Body of pancreas (tissue), 4 donors: ENCODE measurements at places on chromosomes 2 and 18.

GRCh38 chr2:168566974-168567665 lies 111.0 kb downstream of the CERS6 start:
- H3K36me3 ChIP-seq: no peaks in the 10 kb centered on the region
- H3K4me1 ChIP-seq: peaks cover 5% of the 10 kb centered on the region
- no peak overlapping the region for H3K4me3 ChIP-seq
- no peaks in the 10 kb centered on the region for H3K27me3 ChIP-seq
- DNase-seq: no peak

GRCh38 chr2:157786663-157787363 lies 89.3 kb downstream of the ACVR1 start:
- no peak for DNase-seq
- H3K27me3 ChIP-seq: no peaks in the 10 kb centered on the region
- peaks cover 69% of the 10 kb centered on the region for H3K4me1 ChIP-seq
- no peaks in the 10 kb centered on the region for H3K36me3 ChIP-seq
- H3K27ac ChIP-seq: no peak overlapping the region

DNA sequence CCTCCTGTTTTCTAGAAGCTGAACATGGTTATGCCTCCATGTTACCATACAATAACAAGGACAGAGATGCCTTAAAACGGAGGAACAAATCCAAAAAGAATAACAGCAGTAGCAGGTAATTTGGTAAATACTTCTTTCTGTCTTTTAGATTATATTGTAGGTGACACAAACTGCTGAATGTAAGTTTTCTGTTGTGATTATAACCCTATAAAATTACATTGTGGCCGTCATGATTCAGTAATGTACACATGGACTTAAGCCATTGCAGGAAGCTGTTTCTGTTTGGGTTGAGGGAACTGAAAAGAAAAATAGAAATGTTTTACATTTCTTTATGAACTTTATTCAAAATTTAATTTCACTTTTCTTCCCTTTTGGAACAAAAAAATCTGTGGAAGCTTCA lies 1.2 kb downstream of the MXD1 start:
- H3K27ac ChIP-seq: no peak overlapping the region
- peak overlapping the region; percentile 93 for H3K4me3 ChIP-seq
- H3K36me3 ChIP-seq: no peaks in the 10 kb centered on the region

GRCh38 chr2:176148751-176149421 lies 2.5 kb upstream of the HOXD4 start:
- no peak for DNase-seq
- H3K27me3 ChIP-seq: no peaks in the 10 kb centered on the region
- H3K4me3 ChIP-seq: no peak overlapping the region
- H3K36me3 ChIP-seq: no peaks in the 10 kb centered on the region
- peaks cover 6% of the 10 kb centered on the region for H3K4me1 ChIP-seq
- H3K27ac ChIP-seq: no peak overlapping the region

GRCh38 chr18:23918395-23919032 lies 96.0 kb upstream of the TTC39C start:
- H3K4me1 ChIP-seq: no peaks in the 10 kb centered on the region
- H3K27ac ChIP-seq: no peak overlapping the region
- H3K4me3 ChIP-seq: no peak overlapping the region
- no peaks in the 10 kb centered on the region for H3K27me3 ChIP-seq

DNA sequence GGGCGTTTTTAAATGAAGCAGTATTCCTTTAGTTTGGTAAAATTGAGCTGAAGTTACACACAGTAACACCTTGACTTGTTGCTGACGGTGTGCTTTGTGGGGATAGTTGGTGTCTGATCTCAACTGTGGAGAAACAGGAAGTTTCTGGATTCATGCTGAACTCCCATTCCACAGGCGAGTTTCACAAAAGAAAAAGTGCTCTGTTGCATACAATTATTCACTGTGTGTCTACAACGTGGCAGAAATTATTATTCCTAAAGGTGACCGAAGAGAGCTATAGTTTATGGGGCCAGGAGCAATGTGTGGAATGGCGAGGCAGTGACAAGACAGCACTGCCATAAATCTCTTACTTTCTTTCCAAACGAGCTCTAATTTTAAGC lies 463 bp upstream of the CABYR start:
- no peak overlapping the region for H3K27ac ChIP-seq
- no peak for DNase-seq
- no peaks in the 10 kb centered on the region for H3K27me3 ChIP-seq
- H3K4me1 ChIP-seq: peaks cover 16% of the 10 kb centered on the region

GRCh38 chr2:38442643-38443541 lies 65.8 kb upstream of the ATL2 start:
- peak overlapping the region; percentile 68 for H3K27ac ChIP-seq
- no peaks in the 10 kb centered on the region for H3K27me3 ChIP-seq
- peaks cover 15% of the 10 kb centered on the region for H3K4me1 ChIP-seq
- no peaks in the 10 kb centered on the region for H3K36me3 ChIP-seq
- peak; percentile 21 for DNase-seq

DNA sequence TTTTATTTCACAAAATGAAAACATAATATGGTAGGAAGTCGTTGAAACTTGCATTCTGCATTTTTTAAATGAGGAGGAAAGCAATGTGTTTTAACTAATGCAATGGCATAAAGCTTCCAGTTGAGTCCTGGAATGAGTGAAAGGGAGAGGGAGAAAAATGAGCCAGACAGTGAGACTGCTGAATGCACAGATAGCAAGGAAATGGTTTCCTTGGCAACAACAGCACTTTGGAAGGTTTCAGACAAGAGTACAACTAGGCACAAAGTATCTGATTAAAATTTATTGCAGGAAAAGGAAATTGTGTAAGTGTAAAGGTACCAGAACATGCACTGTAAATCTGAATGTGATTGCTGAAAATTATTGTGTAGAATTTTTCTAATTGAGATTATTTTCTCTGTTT lies 320.1 kb upstream of the KYNU start:
- no peaks in the 10 kb centered on the region for H3K27me3 ChIP-seq
- no peaks in the 10 kb centered on the region for H3K4me1 ChIP-seq
- no peak for DNase-seq
- H3K4me3 ChIP-seq: no peak overlapping the region
- H3K36me3 ChIP-seq: no peaks in the 10 kb centered on the region
- H3K27ac ChIP-seq: no peak overlapping the region

DNA sequence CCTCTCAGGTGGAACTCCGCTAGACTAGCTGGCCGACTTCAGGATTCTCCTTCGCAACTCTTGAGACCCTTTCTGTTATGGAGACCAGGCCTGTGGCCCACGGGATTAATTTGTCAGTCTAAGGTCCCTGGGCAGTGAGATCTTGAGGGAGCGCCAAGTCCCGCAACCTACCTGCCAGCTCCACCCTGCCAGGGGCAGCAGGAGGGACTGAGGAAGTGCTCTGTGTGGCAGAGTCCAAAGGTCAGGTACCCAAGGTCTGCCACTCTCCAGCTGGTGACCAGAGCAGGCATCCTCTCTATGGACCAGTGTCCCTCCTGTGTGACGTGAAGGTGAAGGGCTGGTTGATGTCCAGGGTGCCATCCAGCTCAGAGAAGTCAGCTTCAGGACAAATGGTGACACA lies 4.3 kb upstream of the SPATA3 start:
- H3K36me3 ChIP-seq: no peaks in the 10 kb centered on the region
- peaks cover 5% of the 10 kb centered on the region for H3K4me1 ChIP-seq
- no peak for DNase-seq
- H3K27me3 ChIP-seq: peaks cover 5% of the 10 kb centered on the region
- H3K4me3 ChIP-seq: no peak overlapping the region

DNA sequence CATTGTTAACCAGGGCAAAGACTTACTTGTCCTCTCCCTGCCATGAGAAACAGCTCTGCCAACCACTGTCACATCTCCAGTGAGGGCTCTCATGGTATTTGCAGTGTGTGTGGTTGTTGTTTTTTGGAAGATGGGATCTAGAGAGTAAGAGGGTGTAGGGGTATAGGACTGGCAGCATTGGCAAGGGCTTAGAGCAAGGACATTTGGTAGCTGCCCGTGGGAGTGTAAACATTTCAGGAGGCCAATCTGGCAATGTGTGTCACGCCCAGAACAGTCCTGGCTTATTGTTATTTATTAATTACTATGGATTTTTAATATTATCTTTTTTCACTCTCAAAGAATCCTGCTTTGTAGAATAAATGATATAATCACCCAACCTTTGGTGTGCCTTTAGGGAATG lies 90.5 kb downstream of the TMEM17 start:
- H3K4me1 ChIP-seq: peaks cover 22% of the 10 kb centered on the region
- no peaks in the 10 kb centered on the region for H3K27me3 ChIP-seq
- H3K27ac ChIP-seq: no peak overlapping the region
- H3K36me3 ChIP-seq: no peaks in the 10 kb centered on the region
- no peak overlapping the region for H3K4me3 ChIP-seq
